Stimulated activated naive CD8-positive, alpha-beta T cell treated with anti-CD3 and anti-CD28 coated beads, Interleukin-15, Interleukin-2, amounts not matched to agents 100 U/mL and 50 U/mL, for 24 hours (primary cell): ENCODE measurements at places on chromosomes 12 and 14.

DNA sequence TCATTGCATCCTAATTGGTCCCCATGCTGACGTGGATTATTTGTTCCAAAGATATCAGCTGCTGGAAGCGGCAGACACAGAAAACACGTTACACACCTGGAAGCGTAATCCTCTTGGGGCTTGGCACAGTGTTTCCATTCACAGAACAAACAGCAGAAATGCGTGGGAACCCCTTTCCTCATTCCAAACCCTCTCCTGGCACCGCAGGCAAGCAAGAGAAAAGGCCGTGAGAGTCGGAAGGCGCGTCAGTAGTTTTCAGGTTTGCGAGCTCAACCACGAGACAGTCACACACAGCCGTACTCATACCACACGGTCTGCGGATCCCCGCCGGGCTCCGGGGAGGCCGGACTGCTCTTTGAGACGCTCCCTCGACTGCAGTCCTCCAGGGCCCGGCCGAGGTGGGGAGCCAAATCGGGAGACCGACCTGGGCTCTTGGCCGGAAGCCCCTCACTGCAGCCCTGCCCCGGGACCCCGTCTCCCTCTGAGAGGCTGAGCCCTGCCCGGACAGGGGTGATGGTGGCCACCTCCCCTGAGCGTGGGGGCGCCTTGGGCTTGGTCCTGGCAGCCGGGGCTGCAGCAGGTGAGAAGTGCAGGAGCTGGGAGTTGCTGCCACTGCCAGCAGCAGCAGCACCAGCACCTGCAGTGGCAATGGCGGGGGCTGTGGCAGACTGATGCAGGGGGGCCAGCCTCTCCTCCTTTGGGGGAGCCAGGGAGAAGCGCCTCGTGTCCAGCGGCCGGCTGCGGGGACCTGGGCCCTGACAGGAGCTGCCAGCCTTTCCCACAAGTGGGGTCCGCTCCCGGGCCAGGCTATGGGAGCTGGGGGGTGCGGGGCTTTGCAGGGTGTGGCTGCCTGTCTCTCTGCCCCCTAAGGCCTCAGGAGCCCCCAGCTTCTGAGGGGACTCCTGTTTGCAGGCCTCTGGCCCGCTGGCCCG, 28.1 kb upstream of the GPR68 start:
- no peak for DNase-seq

GRCh38 chr12:49651855-49652254, 28.5 kb downstream of the PRPF40B start:
- DNase-seq: no peak

- no peak for DNase-seq
Observed at GRCh38 chr12:76530516-76530915, 29.1 kb downstream of the OSBPL8 start.

- DNase-seq: no peak
Observed at GRCh38 chr12:94498073-94498472, 38.4 kb upstream of the CEP83 start.

GRCh38 chr12:6084261-6084968, 40.1 kb downstream of the VWF start:
- DNase-seq: no peak

DNA sequence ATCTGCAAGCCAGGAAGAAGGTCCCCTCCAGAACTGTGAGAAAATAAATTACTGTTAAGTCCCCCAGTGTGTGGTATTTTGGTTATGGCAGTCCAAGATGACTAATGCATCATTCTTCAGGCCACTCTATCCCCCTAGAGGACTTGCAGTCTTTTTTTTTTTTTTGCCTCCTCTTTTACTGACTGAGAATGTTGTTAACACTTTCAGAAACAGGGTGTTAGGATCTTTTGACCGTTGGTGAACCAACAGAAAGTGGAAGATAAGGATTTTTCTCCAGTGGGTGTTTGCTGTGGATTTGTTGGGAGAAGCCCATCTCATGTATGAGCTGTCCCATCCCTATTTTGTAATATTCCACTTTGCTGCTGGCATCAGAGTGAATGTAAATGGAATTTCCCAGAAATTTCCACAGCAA, 37.8 kb downstream of the MARK3 start:
- no peak for DNase-seq

GRCh38 chr14:103905842-103906456, 22.3 kb upstream of the TDRD9 start:
- peak; percentile 43 for DNase-seq

GRCh38 chr12:59927032-59927431, 331.2 kb downstream of the SLC16A7 start:
- no peak for DNase-seq

GRCh38 chr12:100820314-100820713, 25.7 kb downstream of the ANO4 start:
- no peak for DNase-seq

DNA sequence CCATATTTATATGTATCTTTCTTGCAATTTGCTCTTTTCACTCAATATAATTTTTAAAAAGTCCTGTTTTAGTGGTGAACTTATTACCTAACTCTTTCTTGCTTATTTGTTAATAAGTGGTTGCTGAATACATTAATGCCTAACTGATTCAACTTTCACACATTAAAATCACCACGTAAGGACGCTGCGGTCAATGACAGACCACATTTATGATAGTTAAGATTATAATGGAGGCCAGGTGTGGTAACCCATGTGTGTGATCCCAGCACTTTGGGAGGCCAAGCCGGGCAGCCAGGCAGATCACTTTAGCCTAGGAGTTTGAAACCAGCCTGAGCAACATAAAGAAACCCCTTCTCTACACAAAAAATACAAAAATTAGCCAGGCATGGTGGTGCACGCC, 37.0 kb downstream of the WDR89 start:
- DNase-seq: no peak

DNA sequence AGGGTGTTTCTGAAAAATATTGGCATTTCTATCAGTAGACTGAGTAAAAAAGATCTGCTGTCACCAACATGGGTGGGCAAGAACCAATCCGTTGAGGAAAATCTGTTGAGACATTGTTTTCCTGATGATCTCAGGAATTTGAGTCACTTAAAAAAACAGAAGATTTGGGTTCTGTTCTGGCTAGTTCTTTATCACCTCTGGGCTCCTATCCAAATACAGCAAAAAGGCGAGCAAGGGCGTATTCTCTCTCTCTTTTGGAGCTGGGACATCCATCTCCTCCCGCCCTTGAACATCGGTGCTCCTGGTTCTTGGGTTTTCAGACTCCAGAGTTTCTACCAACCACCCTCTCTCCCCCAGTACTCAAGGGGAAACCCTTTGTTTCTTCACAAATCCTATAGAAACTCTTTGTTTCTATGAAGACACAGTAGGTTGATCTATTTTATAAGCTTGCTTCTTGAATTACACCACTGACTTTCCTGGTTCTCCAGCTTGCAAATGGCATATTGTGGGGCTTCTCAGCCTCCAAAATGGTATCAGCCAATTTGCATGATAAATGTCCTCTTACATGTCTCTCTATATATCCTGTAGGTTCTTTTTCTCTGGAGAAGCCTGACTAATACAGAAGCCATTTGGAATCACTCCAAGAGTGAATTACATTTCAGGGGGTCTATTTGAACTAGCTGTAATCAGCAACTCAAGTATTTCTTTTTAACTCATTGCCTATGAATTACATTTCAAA, 263.9 kb upstream of the TMTC1 start:
- no peak for DNase-seq

DNA sequence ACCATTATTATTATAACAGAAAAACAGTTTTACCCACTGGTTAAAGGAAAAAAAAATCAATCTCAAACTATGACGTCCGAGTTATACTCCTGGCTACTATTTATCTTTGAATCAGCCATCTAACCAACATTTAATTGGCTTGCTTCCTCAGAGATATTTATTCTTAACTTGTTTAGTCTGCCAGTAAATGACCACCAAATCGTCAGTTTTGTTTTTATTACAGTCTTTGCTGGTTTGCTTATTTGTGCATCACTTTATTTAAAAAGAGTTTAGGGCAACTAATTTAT, 71.2 kb downstream of the RASSF8 start:
- no peak for DNase-seq

- no peak for DNase-seq
Observed at GRCh38 chr14:65413739-65414045, 1.2 kb downstream of the FUT8 start.

DNA sequence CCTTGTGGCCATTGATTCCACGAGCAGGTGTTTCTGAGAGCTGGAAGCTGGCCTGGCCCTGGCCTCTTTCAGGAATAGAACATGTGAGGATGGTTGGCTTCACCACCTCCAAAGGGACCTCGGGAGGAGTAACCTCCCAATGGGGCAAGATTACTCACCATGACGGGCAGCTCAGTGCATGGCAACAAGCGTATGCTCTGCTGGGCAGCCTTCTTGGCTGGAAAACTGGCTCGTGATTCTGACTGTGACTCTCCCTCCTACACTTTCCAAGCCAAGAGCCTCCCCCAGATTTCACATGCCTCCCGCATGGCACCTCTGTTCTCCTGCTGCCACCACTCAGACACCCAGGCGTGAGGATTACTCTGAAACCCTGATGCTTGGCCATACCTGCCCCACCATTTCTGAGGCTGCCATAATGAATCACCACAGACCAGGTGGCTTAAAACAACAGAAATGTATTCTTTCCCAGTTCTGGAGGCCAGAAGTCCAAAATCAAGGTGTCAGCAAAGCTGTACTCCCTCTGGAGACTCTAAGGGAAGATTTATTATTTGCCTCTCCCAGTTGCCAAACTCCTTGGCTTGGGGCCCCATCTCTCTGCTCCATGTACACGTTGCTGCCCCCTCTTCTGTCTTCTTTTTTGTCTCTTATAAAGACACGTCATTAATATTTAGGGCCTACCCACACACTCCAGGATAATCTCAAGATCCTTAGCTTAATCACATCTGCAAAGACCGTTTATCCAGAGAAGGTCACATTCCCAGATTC, 215.9 kb downstream of the CHST11 start:
- peak; percentile 27 for DNase-seq
